ENCODE measurements at places on chromosomes 1 and 21.

GRCh38 chr1:30639881-30640452, 83.4 kb downstream of the MATN1 start:
- no peak for DNase-seq
- no peaks in the 10 kb centered on the region for H3K27me3 ChIP-seq
- no peak overlapping the region for H3K4me3 ChIP-seq
- peaks cover 8% of the 10 kb centered on the region for H3K4me1 ChIP-seq
- H3K36me3 ChIP-seq = no peaks in the 10 kb centered on the region

DNA sequence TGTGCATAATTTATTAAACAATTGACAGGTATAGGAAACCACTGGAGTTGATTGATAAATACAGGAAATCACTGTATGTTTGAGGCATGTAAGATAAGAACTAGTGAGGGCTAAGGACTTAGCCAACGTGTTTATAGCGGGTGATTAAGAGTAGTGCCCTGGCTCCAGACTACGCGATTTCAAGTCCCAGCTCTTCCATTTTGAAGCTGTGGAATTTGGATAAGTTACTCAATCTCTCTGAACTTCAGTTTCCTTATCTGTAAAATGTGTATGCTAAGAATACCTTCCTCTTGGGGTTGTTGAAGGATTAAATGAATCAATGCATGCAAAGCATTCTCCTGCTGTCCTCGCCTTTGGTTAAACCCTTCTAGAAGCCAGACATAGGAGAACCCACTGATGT, 143.3 kb upstream of the GJB5 start:
- no peak overlapping the region for H3K4me3 ChIP-seq
- H3K36me3 ChIP-seq = no peaks in the 10 kb centered on the region
- no peak overlapping the region for H3K27ac ChIP-seq
- H3K27me3 ChIP-seq = no peaks in the 10 kb centered on the region
- no peak for DNase-seq

GRCh38 chr1:211285196-211285595, 26.0 kb downstream of the RCOR3 start:
- H3K27ac ChIP-seq = no peak overlapping the region
- H3K4me3 ChIP-seq = no peak overlapping the region
- peaks cover 5% of the 10 kb centered on the region for H3K36me3 ChIP-seq
- DNase-seq = no peak

DNA sequence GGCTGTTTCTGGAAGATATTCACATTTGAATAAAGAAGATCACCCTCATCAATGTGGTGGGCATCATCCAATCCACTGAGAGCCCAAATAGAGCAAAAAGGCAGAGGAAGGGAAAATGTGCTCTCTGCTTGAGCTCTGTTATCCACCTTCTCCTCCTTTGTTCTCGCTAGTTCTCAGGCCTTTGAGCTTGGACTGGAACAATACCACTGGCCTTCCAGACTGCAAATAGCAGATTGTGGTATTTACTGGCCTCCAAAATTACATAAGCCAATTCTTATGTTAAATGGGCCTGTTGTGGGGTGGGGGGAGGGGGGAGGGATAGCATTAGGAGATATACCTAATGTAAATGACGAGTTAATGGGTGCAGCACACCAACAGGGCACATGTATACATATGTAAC, 219.3 kb downstream of the C1orf94 start:
- no peaks in the 10 kb centered on the region for H3K27me3 ChIP-seq
- no peak overlapping the region for H3K4me3 ChIP-seq
- no peak overlapping the region for H3K27ac ChIP-seq
- no peaks in the 10 kb centered on the region for H3K36me3 ChIP-seq
- no peaks in the 10 kb centered on the region for H3K4me1 ChIP-seq
- DNase-seq = no peak

DNA sequence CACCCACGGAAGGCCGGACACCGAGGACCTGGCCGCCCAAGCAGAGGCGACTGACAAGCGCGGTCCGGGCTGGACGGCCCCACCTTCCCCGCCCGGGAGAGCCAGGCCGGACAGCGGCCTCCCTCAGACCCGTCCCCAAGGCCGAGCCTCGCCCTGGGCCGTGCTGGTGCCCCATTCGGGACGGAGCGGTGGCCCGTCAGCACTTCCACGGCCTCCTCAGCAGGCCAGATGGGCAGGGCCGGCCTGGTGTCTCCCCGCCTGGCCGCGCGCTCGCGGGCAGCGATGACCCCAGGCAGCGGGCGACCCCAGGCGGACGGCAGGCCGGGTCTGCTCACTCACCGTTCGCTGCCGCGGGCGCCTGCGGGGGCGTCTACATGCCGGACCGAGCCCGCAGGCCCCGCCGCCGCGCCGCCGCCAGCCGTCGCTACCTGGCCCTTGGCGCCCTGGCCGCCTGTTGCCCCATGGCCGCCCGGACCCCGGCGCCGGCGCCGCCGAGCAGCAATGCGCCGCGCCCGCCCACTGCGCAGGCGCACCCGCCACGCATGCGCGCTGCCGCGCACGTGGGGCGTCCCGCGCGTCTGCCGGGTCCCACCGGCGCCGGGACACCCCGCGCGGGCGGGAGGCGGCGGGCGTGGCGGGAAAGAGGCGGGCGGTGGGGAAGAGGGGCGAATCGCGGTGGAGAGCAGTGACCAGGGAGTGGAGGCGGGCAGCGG, at the start of gene NADK:
Gene NADK, minus strand, starts transcription at position 521 of the 713 bp plus-strand sequence. CDS start 13,064 bp downstream, outside the sequence.
- H3K4me1 ChIP-seq = peaks cover 83% of the 10 kb centered on the region
- peak; percentile 60 for DNase-seq
- peak within 1 kb of the TSS; percentile 60 for H3K4me3 ChIP-seq

DNA sequence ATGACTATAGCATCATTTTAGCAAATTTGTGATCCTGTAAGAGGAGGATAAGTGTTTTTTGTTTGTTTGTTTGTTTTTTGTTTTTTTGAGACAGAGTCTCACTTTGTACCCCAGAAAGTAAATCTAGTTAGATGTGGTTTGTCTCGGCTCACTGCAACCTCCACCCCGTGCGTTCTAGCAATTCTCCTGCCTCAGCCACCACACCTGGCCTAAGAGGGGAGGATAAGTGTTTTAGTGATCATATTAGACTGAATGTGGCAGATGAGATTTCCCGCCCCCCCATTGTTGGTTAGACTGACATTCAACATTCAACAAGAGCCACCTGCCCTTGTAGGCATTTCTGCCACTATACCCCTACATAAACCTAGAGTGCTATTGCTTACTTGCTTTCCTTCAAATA, 98.5 kb downstream of the OSBPL9 start:
- DNase-seq = no peak
- H3K27me3 ChIP-seq = no peaks in the 10 kb centered on the region
- H3K36me3 ChIP-seq = no peaks in the 10 kb centered on the region
- no peak overlapping the region for H3K4me3 ChIP-seq
- H3K4me1 ChIP-seq = no peaks in the 10 kb centered on the region

DNA sequence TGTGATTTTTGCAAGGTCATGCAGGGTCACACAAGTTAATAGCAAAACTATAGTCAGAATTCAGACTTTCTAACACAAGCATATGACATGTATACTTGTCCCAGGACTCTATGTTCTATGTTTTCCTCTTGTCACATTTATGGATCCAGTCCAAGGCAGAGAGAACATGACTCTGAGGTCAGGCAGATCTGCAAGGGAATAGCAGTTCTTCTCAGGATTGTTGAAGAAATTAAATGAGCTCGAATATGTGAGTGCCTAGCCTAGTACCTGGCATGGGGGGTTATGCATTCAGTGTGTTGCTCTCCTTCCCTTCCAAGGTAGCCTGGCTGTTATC, 9.5 kb upstream of the RPTN start:
- no peaks in the 10 kb centered on the region for H3K36me3 ChIP-seq
- DNase-seq = no peak
- no peak overlapping the region for H3K4me3 ChIP-seq

DNA sequence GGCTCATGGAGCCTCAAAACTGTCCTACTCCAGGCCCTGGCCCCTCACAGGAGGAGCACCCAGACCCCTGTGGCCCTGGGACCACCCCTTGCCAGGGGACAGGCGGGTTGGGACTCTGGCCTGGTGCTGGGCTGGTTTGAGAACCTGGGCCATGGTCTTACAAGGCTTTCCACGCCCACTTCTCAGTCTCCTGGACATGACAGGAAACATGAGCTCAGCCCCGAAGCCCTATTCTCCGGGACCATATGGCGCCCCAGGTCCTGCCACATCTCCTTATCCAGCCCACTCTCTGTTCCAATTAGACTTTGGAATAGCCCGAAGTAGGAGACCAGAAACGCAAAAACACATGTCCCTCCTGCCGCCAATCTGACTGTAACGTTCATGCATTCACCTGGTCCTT, 47.9 kb downstream of the KCNAB2 start:
- no peaks in the 10 kb centered on the region for H3K4me1 ChIP-seq
- no peaks in the 10 kb centered on the region for H3K27me3 ChIP-seq
- DNase-seq = no peak

GRCh38 chr21:45529785-45530422, 12.3 kb downstream of the SLC19A1 start:
- no peak overlapping the region for H3K27ac ChIP-seq
- H3K27me3 ChIP-seq = no peaks in the 10 kb centered on the region
- no peaks in the 10 kb centered on the region for H3K36me3 ChIP-seq
- DNase-seq = no peak
- H3K4me1 ChIP-seq = peaks cover 8% of the 10 kb centered on the region

DNA sequence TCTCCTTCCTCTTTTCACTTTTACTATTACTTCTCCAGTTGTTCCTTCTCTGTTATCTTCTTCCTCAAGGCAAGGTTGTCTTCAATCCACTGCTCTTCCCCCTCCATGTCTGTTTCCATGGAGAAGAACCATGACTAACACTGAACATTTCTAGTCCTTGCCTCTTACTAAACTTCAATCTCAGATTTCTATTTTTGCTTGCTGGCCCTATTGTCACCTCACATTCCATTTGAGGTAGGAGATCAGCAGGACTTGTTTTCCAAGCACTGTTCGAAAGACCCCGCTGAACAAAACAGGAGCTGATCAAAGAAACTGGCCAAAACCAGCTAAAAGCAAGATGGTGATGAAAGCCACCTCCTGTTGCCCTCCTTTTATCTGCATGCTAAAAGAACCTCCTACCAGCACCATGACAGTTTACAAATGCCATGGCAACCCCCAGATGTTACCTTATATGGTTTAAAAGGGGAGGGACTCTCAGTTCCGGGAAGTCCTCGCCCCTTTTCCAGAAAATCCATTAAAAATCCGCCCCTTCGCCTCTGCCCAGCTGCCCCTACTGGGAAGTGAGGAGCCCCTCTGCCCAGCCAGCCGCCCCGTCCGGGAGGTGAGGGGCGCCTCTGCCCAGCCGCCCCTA, 22.6 kb downstream of the GON4L start:
- H3K27me3 ChIP-seq = no peaks in the 10 kb centered on the region
- H3K36me3 ChIP-seq = no peaks in the 10 kb centered on the region
- no peak overlapping the region for H3K4me3 ChIP-seq

DNA sequence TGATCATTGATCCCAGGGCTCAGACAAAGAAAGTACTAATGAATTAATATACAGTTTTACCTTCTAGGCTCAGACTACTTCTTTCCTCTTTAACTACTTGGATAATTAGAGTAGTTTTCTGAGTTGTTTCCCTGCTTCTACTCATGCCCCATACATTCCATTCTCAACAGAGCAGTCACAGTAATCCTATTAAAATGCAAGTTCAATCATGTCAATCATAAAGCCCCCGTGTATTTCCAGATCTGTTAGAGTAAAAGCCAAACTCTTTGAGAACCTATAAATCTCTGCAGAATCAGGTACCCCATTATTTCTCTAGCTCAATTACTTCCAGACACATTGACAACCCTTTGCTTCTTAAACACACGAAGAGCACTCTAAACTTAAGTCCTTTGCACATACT, 242.1 kb upstream of the PRMT6 start:
- no peaks in the 10 kb centered on the region for H3K4me1 ChIP-seq
- no peaks in the 10 kb centered on the region for H3K27me3 ChIP-seq
- H3K27ac ChIP-seq = no peak overlapping the region
- no peak overlapping the region for H3K4me3 ChIP-seq
- DNase-seq = no peak

- DNase-seq = peak; percentile 83
- H3K27me3 ChIP-seq = no peaks in the 10 kb centered on the region
- no peaks in the 10 kb centered on the region for H3K36me3 ChIP-seq
- H3K4me1 ChIP-seq = peaks cover 20% of the 10 kb centered on the region
These were observed 191.7 kb downstream of the GIPC2 start for GRCh38 chr1:78237364-78237916.

- H3K27me3 ChIP-seq = peaks cover 5% of the 10 kb centered on the region
- no peak for DNase-seq
These were observed 6.6 kb downstream of the BCAN start for GRCh38 chr1:156648496-156648895.

DNA sequence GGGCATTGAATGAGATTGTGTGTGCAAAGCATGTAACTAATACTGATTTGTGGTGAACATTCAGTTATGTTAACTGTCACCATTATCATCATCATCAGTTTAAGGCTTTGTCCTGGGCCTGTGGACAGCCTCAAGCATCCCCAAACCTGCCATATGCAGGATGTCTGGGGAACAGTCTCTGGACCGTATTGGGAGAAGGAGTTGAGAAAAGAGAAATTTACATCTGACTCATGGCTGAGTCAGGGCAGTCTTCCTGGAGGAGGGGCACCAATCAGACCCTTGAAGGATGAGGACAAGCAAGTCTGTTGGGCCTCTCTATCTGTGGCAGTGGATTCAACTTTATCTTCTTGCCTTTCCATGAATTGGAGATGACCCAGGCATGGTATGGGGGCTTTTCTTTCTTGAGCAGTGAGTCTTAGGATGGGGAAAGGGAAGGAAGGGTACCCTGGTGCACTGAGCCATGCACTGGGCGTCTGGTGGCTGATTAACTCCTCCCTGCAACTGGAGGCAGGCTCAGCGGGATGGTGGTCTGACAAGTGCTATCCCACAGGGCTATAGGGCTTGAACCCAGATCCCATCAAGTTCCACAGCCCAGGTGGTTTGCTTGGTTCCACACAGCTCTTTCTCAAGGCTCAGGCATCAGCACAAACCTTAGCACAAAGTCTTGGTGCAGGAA, 2.9 kb downstream of the PADI3 start:
- H3K27ac ChIP-seq = no peak overlapping the region
- no peaks in the 10 kb centered on the region for H3K36me3 ChIP-seq
- DNase-seq = no peak
- no peak overlapping the region for H3K4me3 ChIP-seq

DNA sequence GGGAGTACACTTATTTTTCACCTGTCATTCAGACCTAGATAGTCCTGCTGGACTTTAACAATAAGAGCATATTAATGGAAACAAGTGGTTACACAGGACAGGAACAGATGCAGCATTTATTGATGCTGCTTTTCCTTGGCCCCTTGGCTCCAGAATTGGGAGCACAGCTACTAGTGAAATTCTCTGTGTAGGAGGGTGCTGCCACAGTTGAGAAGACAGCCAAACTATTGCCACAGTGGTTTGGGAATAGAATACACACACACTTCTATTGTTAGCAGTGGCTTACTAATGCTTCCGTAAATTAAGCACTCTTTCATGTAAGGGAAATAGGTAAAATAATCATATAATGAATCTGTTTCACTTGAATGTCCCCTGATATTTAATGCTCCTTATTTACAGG, 105.3 kb upstream of the TENT5C start:
- H3K36me3 ChIP-seq = peaks cover 4% of the 10 kb centered on the region
- no peaks in the 10 kb centered on the region for H3K27me3 ChIP-seq
- DNase-seq = no peak
- no peak overlapping the region for H3K27ac ChIP-seq
- no peak overlapping the region for H3K4me3 ChIP-seq

All from body of pancreas (tissue), 4 donors.